ENCODE measurements at places on chromosomes 4 and X. TPM values are rescaled to one million over a fixed set of nuclear protein-coding genes. Genes with fewer than 3 reads are reported as not detected.

The GLRA3 gene
- not detected for total RNA-seq

The RXFP1 gene
- not detected for total RNA-seq

The DKK2 gene
- not detected for total RNA-seq

The PUDP gene
- 20.1 TPM for total RNA-seq

The EMCN gene
- not detected for total RNA-seq

The FUNDC2 gene
- 74.1 TPM for total RNA-seq

Measured in activated T-helper 1 cell treated with anti-CD3 and anti-CD28 coated beads, Interleukin-12 subunit alpha, Interleukin-12 subunit beta, Interleukin-2, Interleukin-4 antibody, amounts not matched to agents 30 ng/mL and 10 ng/mL and 1 ng/mL, durations not matched to agents 14 hours and 24 hours and 36 hours (primary cell).